ENCODE measurements at places on chromosomes 16 and 17.

DNA sequence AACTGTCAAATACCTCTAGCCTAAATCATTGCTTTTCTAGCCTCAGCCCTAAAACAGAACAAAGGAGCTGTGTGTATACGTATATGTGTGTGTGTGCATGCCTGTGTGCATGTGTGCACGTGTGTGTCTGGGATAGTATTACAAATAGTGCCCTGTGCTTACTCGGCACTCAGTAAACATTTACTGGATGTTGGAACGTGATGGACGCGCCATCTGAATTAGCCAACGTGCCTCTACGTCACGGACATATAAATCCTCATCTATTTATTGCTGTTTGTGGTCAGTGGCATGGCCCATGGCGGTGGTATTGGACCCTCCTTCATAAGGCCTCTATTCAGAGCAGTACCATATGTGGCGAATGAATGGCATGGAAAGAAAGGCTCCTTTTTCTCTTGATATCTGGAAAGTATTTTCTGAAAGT lies 37.5 kb downstream of the WWP2 start:
- no peak for DNase-seq

- DNase-seq, result no peak
Observed at GRCh38 chr17:7883781-7884386, 4.7 kb upstream of the CHD3 start.

GRCh38 chr17:80663781-80664206 lies 119.2 kb downstream of the RPTOR start:
- peak; percentile 29 for DNase-seq

- no peak for DNase-seq
Observed at GRCh38 chr17:4676791-4677190, 27.1 kb downstream of the PELP1 start.

DNA sequence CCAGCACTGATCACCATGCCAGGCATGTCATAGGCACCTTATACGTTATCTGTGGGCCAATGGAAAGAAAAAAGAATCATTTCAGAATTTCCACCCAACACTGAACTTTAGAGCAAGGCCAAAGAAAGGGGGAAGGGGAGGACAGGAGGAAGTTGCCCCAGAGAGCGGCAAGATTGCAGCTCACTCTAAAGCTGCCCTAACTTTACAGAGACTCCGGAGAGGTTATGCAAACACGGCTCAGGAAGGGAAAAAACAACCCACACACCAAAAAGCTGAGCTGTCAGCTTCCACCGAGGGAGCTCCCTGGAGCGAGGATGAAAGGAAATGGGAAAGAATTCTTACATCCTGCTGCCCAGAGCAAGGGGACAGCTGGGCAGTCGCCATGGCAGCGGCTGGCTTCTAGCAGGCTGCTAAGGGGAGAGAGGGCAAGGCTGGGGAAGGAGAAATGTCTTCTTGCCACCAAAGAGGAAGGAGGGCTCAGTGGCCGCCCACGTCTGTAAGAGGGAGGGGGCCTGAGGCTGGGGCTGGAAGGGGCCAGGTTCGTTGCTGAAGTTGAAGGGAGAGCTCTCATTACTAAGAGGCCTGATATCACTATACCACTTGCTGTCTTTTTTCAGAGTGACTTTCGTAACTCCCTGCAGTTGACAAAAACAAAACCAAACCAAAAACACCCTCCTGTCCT lies 18.2 kb downstream of the COTL1 start:
- DNase-seq, result no peak

DNA sequence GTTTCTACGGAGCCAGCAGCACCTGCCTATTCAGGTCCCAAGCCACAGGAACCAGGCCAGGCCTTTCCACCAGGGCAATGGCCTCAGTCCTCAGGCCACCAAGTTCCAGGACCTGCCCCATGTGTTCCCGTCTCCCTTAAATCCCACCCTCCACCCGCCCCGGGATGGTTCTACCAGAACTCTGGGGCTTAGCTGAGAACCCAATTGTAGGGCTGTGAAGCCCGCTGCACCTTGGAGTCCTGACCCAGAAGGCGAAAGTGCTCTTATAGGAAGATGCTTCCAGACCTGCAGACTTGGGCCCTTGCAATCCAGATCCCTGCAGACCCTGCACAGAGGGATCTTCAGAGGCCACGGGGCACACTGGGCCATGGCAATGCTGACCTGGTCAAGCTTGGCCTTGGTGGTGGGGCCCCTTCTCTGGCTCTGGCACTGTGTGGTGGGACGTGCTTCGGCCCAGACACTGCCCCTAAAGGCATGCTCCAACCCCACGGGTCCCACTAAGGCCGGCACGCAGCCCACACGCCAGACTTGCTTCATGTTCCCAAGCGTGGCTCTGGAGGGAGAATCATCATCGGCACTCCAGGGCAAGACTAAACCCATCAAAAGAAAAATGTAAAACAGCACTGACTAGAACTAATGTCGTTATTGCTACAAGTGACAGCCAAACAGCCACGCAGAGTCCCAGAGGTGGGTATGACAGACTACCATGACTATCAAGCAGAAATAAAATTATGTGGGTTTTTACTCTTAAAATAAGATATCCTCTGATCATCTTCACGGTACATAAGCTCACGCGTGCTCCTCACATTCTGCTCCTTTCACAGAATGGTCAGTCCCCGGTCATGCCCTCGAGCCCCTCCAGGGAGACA lies 41.3 kb upstream of the ATP2A3 start:
- DNase-seq, result no peak

DNA sequence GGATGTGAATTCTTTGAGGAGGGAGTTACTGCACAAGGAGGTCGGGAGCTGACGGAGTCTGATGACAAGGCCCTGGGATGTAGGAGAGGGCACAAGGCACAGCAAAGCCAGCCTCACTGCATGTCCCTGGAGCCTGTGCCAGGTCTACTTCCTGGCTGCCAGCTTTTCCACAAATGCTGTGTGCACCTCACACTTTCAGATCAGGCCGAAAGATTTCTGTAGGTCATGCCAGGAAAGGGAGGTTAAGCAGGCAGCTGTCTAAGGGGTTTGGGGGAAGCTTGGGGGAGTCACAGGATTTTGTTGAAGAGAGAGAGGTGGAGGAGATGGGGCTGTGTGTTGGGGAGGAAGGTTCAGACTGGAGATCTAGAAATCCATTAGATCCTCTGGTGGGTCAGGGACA lies 792.5 kb downstream of the KCNJ18 start:
- DNase-seq, result no peak

- no peak for DNase-seq
Observed at GRCh38 chr17:21452377-21453143, 76.4 kb downstream of the KCNJ12 start.

- DNase-seq, result no peak
Observed at GRCh38 chr16:2987833-2988232, 7.6 kb upstream of the PKMYT1 start.

- DNase-seq, result no peak
Observed at GRCh38 chr17:3828151-3828851, 17.7 kb downstream of the NCBP3 start.

- no peak for DNase-seq
Observed at GRCh38 chr17:14805348-14805747, 459.8 kb downstream of the PMP22 start.

DNA sequence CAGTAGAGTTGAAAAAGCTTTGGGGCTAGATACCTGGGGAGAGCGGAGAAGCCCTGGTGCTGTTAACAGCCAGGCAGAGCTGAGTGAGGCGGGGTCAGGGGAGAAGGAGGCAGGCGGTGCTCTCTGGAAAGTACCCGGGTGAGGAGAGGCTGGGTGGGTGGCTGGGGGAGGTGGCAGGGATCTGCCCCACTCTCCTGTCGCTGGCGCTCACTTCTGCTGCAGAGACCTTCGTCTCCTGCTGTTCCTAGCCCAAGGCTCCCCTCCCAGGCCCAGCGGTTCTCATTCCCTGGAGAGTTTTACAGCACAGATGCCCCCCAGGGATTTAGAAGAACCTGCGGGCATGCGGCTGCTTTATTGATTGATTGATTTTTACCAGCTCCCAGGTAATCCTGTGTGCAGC lies 302.8 kb downstream of the IRF8 start:
- no peak for DNase-seq

- DNase-seq, result no peak
Observed at GRCh38 chr16:68590201-68590994, 51.3 kb downstream of the ZFP90 start.

- DNase-seq, result no peak
Observed at GRCh38 chr16:87044829-87045228, 272.4 kb downstream of the C16orf95 start.

- DNase-seq, result no peak
Observed at GRCh38 chr17:18181358-18181757, 2.3 kb upstream of the ALKBH5 start.

GRCh38 chr16:67028167-67028695 lies 718 bp upstream of the CBFB start:
- no peak for DNase-seq

- DNase-seq, result no peak
Observed at GRCh38 chr17:7587420-7588151, 2.3 kb downstream of the SOX15 start.

DNA sequence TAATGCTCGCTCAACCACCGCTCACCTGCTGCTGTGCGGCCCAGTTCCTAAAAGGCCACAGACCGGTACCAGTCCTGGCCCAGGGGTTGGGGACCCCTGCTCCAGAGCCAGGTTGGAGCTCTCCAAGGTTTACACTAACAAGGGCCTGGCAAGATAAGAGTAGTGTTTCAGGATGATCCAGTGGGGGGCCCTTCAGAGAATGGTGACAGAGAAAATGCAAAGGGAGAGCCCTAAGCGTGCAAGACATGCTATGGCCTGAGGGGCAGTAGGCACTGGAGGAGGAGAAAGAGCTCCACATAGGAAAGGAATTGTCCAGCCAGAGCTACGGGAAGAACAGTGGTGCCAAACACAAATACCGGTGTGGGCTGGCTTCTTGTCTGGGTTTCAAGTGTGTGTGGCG lies 233.4 kb downstream of the STX8 start:
- no peak for DNase-seq

DNA sequence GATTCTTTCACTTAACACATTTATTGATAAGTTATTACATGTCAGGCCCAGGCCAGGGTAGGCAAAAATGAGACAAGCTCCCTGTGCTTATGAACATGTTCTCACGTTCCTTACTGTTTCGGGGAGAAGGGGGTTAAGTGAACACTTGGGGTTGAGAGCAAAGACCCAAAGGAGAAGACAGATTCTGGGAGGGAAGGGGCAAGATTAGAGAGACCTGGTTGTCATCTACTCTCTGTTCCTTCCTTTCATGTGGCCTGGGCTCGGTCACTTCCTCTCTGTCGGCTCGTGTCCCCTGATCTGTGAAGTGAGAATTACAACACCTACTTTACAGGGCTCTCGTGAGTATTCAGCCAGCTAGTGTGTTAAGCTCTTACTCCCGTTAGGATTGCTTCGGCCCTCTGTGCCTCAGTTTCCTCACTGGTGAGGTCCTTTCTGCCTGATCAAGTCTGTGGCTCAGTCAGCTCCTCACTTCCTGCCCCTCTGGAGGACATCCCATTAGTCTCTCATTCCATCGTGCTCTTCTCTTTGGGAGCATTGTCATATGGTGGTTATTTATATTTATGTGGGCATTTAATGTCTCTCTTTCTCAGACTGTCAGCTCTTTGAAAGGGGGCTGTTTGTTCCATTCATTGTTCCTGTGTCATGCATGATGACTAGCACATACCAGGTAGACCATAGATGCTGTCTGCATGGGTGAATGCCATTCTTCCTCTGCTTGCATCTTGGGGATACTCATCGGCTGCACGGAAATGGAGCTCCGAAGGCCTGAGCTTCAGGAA lies 38.9 kb downstream of the PLCG2 start:
- no peak for DNase-seq

GRCh38 chr17:42424991-42425610 lies 2.0 kb upstream of the CAVIN1 start:
- no peak for DNase-seq

GRCh38 chr17:9239246-9239792 lies 218.0 kb downstream of the NTN1 start:
- no peak for DNase-seq

DNA sequence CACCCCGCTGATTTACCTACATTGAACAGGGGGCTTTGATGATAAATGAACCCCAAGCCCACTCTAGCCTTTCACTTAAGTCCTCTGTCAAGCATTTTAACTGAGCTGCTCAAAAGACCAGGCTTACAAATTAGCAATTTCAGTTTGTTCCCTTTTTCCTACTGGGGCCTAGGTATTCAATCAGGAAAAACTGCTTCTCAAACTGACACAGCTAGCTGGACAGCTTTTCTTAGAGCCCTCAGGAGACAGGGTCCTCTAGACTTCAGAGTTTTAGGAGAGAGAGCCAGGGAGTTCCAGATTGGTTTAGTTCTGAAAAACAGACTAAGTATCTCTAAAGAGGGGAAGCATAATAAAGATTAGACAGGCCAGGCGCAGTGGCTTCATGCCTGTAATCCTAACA lies 6.2 kb upstream of the HEXIM2 start:
- DNase-seq, result no peak

- no peak for DNase-seq
Observed at GRCh38 chr17:5877366-5877765, 192.8 kb upstream of the WSCD1 start.

- DNase-seq, result peak; percentile 35
Observed at GRCh38 chr17:43669971-43670644, 8.4 kb upstream of the MEOX1 start.

- no peak for DNase-seq
Observed at GRCh38 chr17:82659886-82660285, 11.6 kb upstream of the WDR45B start.

DNA sequence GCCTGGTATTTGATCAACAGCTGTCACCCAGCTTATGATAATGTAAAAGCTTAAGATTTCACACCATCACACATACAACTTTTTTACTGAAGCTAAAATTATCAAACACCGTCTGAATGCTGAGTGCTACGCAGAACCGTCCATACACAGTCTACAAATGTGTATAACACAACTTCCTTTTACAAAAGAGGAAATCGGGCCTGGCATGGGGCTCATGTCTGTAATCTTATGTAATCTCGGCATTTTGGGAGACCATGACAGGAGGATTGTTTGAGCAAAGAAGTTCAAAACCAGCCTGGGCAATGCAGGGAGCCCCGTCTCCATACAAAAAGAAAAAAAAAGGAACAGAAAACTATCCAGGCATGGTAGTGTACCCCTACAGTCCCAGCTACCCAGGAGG lies 19.6 kb upstream of the QRICH2 start:
- no peak for DNase-seq

DNA sequence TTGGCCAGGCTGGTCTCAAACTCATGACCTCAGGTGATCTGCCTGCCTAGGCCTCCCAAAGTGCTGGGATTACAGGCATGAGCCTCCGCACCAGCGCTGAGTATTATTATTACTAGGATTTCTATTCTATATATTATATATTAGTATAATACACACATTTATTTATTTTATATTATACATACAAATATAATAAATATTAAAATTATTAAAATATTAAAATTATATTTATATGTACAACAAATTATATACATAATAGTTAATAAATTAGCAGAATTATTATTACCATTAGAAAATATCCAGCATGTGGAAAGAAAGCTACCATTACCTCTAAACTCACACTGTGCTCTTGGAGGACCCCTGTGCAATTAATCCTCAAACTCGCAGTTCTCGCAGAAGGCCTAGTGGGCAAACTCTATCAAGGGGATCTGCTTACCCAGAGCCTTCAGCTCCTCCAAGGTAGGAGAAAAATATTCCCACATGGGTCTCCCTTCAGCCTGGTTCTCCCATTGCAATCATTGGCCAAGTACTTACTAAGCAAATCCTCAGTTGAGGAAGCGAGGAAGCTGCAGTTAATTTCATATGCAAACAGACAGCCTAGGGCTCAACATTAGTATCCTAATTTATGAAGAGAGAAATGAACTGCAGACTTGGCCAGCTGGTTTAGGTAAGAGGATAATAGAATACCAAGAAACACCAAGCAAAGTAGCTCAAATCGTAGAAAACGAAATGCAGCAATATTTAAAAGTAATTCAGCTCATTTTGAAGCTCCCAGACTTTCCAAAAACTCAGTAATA lies 241.4 kb upstream of the IRX5 start:
- DNase-seq, result no peak
